Activated naive CD8-positive, alpha-beta T cell treated with anti-CD3 and anti-CD28 coated beads, Interleukin-2, amount 50 U/mL, for 24 hours (primary cell): ENCODE measurements at places on chromosomes 2 and 18.
A peak's percentile ranks its signal among the peaks of the same experiment; 100 is the strongest.

GRCh38 chr18:8856212-8856611 lies 150.9 kb downstream of the MTCL1 start:
- no peak for DNase-seq

DNA sequence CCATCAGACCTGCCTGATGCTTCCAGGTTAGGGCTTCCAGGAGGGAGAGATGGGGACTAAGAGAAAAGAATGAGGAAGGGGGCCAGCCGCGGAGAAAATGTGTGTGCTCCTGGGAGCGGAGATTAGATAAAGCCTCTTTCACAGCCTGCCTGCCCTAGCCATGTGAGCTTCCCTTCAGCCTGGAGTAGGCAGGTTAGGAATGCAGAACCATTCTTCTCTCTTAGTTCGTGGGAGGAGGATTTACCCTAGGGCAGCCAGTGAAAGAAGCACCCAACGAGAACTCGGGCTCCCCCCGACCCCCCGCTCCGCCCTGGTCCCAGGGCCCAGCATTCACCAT lies 36.1 kb downstream of the POMC start:
- no peak for DNase-seq

- DNase-seq: no peak
Observed at GRCh38 chr2:32792416-32792815, 154.3 kb upstream of the LTBP1 start.

GRCh38 chr2:128324897-128325410 lies 6.3 kb upstream of the HS6ST1 start:
- DNase-seq: no peak

GRCh38 chr2:1601471-1602277 lies 142.6 kb downstream of the PXDN start:
- no peak for DNase-seq

DNA sequence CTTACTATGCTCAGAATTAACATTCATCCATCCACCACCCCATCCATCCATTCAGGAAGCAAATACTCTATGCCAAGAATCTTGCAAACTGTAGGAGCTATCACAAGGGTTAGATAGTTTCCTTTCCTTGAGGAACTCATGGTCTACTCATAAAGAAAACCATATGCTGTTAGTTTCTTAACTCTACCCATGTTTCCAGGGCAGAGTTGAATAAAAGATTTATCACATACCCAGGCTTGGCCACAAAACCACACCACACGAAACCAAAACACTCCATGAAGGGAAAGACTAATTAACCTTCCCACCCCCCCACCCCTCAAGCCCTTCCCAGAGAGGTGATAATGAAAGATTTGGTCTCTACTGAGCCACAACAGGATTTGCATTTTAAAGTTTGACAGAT lies 23.7 kb upstream of the MSGN1 start:
- DNase-seq: no peak

- peak; percentile 19 for DNase-seq
Observed at GRCh38 chr2:121284463-121285449, at the start of gene TFCP2L1. TSS of gene TFCP2L1 (minus strand) at chr2:121285202. CDS start at chr2:121285109, 93 bp downstream.

DNA sequence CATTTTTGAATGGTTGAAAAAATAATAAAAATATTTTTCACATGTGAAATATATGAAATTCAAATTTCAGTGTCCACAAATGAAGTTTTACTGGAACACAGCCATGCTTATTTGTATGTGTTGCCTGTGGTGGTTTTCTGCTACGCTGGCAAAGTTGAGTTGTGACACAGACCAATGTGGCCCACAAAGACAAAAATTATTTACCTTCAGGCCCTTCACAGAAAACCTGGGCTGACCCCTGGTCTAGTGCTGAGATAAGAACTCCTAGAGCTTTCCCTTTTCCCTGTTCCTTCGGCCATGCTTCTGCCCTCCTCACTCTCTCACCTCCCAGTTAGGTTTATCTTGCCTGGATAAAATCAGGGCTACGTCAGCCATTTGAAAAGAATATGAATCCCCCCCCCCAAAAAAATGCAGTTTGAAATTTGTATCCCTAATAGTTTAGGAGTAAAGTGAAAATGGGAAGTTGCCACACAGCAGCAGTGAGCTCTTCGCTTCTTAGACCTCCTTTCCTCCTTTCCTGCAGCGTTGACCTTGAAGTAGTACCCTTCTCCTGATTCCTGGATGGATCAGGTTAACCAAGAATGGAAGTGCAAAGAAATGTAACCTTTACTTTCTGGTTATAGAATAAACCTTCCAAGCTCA lies 91.0 kb downstream of the LIMS1 start:
- no peak for DNase-seq

- DNase-seq: no peak
Observed at GRCh38 chr2:36367486-36367885, 11.9 kb downstream of the CRIM1 start.

DNA sequence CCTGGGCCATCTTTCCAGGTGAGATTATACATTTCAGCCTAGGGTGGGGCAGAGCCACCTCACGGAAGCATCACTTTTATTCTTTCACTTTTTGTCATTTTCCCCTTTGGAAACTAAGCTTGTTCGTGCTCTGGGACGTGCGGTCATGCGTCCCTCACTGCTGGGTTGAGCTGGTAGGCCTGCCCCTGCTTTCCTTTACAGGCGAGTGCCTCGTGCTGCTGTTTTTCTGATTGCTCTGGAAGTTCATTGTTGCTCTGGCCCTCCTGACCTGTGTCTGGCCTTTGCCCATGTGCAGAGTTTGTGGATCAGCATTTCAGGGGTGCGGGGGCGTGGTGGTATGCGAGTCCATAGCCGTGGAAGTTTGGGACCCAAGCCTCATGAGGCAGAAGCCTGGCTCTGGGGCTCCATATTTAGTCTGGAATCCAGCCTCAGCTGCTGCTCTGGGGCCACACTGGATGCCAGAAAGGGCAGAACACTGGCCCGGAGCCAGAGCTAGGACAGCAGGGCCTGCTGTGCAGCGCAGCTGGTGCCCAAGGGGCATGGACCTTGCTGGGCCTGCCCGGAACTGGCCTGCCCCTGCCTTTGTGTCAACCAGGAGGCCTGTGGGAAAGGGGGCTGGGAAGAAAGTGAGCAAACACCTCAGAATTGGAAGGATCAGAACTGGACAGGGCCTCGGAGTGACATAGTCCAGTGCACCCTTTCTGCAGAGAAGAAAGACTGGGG lies 51.1 kb downstream of the CTIF start:
- DNase-seq: no peak

GRCh38 chr2:160301420-160301819 lies 101.3 kb upstream of the ITGB6 start:
- no peak for DNase-seq

DNA sequence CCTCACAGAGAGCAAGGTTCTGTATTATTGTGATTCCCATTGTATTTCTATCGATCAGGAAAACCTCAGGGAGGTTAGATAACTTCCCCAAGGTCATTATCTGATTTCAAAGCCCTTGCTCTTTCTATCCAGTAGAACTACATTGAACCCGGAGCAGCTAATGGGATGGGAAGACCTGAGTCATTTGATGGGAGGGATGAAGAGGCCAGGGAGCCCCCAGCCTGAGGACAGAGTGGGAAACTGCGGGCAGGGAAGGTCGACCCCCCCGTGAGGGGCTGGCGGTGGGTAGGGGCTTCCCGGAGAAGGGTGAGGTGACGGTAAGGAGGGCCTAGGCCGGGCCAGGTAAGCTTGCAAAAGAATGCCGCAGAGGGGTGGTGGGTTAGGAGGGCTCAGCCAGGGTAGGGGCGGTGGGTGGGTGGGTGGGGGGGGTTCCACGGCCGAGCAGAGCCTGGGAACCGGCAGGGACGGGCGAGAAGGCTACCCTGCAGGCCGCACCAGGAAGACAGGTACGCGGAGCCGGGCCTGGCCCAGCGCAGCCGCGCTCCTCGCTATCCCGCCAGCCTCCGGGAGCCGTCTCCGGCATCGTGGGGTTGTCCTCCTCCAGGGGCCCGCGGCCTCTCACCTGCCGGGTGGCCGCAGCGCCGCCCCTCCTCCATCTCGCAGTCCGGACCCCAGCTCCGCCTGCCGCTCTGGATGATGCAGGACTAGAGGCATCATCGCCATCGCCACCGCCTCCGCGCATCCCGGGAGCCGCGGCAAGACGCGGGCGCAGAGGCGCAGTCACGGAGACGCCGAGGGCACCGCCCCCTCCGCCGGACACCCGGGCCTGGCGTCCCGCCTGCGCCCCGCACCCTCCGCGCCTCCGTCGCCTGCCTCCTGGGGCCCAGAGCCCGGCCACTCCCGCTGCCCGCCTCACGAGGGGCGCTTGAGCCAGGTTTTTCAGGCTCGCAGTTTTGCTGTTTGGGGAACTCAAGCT lies at the start of gene GPR75:
Gene GPR75 (minus strand): TSS at position 762 of the 976 bp plus-strand sequence. CDS start 5,211 bp downstream, outside the sequence.
- no peak for DNase-seq

GRCh38 chr2:100548771-100549170 lies 14.0 kb upstream of the PDCL3 start:
- no peak for DNase-seq

DNA sequence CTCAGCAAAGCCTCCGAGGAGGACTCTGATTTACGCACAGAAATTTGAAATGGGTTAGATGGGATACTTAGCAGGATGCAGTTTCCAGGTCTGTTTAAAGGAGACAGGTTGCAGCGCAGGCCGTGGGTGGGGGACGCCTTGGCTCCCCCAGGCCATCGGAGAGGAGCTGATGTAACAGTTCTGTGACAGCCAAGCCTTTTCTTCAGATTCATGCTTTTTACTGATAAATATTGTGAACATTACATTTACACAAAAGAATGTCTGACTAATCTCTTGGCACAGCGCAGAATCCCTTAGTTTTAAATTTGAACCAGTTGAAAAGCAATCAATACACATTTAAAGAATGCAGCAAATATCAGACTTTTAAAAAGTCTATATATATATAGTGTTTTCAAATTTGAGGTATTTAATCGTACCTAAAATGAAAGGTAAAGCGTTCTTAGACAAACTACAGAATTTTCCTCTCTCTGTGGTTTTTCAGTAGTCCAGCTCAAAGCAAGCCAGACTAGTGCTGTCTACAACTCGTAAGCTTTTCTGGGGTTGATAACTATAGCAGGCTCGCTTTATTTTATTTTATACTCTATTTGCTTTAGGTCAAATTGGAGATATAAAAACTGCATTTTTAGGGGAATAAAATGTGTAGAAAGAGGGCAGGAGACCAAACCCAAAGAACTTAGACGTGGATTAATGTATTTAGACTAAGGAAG lies 221.9 kb downstream of the PIEZO2 start:
- DNase-seq: no peak

DNA sequence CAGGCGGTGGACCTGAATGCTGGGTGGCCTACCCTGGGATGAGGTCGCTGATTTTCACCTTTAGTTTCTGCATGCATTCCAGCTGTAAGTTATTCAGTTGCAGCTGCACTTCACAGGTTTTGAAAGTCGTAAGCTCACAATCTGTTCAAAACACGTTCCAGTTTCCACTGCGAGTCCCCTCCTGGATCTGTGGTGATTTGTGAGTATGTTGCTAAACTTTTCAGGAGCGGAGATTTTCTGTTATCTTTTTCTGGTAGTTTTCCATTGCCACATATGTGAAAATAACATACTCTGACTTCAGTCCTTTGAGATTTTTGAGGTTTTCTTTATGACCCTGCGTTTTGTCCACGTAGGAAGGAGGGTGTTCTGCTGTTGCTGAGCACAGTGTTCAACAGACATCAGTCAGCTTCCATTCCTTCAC lies 102.1 kb downstream of the SNTG2 start:
- no peak for DNase-seq

- DNase-seq: peak; percentile 63
Observed at GRCh38 chr2:37344453-37345361, at the start of gene QPCT. TSS of gene QPCT (plus strand) at chr2:37344630. CDS start at chr2:37344732, 102 bp downstream.

DNA sequence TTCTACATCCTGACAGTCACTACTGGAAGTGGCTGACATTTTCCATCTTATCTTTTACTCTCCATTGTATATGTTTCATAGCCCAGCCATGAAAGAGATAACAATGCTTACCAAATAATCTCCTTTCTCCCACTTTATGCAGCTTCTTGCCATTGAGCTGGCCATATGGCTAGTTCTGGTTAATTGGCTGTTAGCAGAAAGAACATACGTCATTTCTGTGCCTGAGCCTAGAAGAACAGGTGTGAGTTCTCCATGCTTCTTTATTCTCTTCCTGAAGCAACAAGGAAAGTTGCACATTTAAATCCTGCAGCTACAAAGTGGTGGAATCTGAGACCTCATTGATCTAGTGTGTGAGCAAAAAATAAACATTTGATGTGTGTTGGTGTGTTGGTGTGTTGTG lies 82.0 kb upstream of the FSHR start:
- DNase-seq: no peak

DNA sequence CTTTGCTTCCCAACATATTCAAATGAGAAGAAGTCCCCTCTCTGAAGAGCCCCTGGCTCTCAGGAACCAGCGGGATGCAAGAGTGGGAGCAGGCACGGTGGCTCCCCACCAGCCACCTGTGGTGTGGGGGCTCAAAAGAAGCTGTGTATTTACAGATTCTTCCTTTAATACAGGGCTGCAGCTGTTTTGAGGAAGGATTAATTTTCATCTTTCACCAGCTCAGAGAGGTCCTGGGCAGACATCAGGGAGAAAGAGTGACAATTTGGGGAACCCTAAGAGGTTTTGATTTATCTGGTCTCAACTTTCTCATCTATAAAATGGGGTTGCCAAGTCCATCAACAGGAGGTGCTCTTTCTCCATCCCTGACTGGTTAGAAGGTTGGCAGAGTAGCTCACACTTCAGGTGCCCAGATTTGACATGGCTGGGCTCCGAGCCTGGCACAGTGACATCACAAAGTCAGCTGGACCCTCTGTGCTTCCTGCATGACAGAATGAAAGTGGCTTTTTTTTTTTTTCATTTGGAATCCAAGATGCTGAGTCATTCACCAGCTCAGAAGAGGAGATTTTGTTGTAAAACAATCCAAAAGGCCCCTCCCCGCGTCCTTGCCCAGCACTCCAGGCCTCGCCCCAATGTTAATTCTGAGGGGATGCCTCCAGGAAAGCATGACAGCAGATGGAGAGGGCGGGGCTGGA lies 15.5 kb upstream of the SIX2 start:
- DNase-seq: no peak

DNA sequence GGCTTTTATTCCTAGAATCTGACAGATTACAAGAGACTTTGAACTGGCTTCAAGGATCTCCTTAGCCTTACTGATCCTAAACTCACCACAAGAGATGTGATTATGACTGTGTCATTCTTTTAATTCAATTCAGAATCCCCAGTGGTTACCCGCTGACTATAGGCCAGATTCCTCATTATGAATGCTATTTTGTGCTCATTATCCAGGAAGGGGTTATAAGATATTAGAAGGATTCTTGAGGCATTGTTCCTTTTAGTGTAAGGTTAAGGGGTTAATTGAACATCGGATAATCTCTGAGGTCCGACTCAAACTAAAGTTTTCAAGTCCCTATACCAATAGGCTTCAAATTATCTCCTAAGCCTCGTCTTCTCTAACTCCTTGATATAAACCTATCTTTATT lies 39.4 kb upstream of the TDRD15 start:
- DNase-seq: no peak

DNA sequence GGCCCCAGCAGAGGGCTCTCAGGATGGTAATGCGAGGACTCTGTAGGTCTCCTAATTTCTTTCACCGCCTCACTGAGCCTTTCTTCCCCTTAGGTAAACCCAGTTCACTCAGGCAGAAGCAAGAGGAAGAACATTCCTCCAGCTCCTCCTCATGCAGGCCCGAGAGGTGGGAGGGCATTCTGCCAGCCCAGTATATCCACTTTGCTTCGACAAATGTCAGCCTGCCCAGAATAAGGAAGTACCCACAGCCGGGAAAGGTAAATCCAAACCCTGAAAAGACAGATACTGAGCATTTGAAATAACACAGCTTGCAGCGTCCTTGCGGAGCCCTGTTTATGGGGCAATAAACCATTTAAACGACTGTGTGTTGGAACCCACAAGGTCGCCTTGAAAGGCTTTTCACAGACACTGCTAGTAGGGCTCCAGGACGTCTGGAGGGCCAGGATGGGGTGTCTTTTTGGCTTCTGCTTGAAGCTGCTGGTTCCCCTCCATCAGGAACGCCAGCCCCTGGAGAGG lies 63.0 kb upstream of the STPG4 start:
- no peak for DNase-seq
